Effector memory CD4-positive, alpha-beta T cell (primary cell): ENCODE measurements at places on chromosomes 4 and X.

GRCh38 chr4:22802876-22803275 is 110.1 kb downstream of the GBA3 start:
- H3K27me3 ChIP-seq = no peaks in the 10 kb centered on the region
- no peaks in the 10 kb centered on the region for H3K36me3 ChIP-seq
- no peaks in the 10 kb centered on the region for H3K4me1 ChIP-seq
- H3K4me3 ChIP-seq = no peak overlapping the region

- no peaks in the 10 kb centered on the region for H3K36me3 ChIP-seq
- no peaks in the 10 kb centered on the region for H3K27me3 ChIP-seq
- H3K4me1 ChIP-seq = no peaks in the 10 kb centered on the region
- no peak overlapping the region for H3K27ac ChIP-seq
Measured at GRCh38 chrX:35726176-35726575, 72.0 kb upstream of the MAGEB16 start.

DNA sequence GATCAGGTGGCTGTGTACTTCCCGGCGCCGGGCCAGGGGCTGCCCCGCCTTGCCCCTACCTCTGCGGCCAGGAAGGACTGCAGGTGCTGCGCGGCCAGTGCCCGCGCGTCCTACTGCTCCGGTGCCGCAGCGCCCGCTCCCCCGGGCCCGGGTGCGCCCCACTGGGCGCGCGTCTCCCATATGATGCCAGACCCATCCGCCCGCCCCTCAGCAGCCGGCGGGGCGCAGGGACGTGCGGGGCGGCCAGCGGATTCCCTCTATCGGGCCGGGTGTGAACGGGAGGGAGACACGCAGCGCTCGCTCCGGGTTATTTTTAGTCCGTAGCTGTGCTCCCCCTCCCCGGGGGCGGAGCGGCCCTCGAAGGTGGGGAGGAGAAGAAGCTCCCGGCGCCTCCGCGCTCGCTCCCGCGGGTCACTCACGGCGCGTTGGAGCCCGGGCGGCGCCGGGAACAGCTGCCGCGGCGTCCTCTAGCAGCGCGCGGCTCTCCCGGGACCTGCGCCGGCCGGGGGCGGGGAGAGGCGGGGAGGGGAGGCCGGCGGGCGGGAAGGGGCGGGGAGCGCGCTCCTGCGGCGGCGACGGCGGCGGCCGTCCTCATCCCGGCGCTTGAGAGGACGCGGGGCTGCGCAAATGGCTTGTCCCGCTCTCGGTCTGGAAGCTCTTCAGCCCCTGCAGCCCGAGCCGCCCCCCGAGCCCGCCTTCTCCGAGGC is 103.6 kb downstream of the UCHL1 start:
- H3K27me3 ChIP-seq = no peaks in the 10 kb centered on the region
- no peaks in the 10 kb centered on the region for H3K4me1 ChIP-seq
- H3K27ac ChIP-seq = no peak overlapping the region
- H3K4me3 ChIP-seq = no peak overlapping the region
- no peaks in the 10 kb centered on the region for H3K36me3 ChIP-seq
- no peak for DNase-seq

DNA sequence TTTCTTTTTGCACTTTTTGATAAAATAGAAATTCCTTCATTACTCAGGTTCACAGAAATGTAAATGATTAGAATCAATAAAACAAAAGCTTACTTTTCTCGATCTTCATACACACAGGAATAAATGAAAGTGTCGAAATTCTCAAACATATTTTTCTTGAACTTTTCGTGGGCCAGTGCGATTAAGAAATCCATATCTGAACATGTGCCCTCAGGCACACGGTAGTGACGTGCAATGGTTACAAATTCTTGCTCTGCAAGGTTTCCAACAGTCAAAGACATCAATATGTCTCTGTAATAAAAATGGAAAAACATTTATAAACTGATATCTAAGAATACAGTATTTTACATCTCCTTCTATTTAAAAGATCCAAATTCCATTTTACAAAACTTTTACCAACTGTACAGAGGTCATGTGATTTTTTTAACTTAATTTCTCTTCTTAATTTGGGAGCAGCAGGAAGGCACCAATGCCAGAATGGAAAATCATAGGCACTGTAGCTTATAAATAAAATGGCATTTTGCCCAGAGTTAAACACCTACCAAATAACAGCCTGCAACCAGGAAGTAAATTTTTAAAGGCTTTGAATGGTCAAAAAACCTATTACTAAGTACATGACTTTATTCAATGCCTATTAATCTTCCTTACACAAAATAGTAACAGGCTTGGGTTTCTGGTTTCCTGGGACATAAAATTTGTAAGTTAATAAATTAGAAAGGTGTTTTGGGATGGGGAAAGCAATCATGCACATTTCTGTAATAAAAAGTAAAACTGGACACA is 165.0 kb downstream of the EFHC2 start:
- H3K27me3 ChIP-seq = no peaks in the 10 kb centered on the region
- no peaks in the 10 kb centered on the region for H3K36me3 ChIP-seq
- H3K4me1 ChIP-seq = no peaks in the 10 kb centered on the region
- no peak overlapping the region for H3K27ac ChIP-seq
- H3K4me3 ChIP-seq = no peak overlapping the region
- DNase-seq = no peak

DNA sequence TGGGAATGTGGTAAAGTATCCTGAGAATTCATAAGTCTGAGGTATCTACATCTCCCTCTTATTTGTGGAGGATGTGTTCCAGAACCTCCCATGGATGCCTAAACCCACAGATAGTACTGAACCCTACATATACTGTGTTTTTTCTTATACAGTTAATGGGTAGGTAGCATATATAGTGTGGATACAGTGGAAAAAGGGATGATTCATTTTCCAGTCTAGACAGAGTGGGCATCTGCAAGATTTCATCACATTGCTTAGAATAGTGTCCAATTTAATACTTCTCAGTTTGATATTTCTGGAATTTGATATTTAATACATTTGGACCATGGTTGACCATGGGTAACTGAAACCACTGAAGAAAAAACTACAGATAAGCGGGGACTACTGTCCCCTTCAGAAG is 155.0 kb upstream of the ANKRD50 start:
- H3K4me1 ChIP-seq = no peaks in the 10 kb centered on the region
- no peak overlapping the region for H3K4me3 ChIP-seq
- DNase-seq = no peak
- H3K36me3 ChIP-seq = no peaks in the 10 kb centered on the region
- H3K27ac ChIP-seq = no peak overlapping the region
- no peaks in the 10 kb centered on the region for H3K27me3 ChIP-seq

DNA sequence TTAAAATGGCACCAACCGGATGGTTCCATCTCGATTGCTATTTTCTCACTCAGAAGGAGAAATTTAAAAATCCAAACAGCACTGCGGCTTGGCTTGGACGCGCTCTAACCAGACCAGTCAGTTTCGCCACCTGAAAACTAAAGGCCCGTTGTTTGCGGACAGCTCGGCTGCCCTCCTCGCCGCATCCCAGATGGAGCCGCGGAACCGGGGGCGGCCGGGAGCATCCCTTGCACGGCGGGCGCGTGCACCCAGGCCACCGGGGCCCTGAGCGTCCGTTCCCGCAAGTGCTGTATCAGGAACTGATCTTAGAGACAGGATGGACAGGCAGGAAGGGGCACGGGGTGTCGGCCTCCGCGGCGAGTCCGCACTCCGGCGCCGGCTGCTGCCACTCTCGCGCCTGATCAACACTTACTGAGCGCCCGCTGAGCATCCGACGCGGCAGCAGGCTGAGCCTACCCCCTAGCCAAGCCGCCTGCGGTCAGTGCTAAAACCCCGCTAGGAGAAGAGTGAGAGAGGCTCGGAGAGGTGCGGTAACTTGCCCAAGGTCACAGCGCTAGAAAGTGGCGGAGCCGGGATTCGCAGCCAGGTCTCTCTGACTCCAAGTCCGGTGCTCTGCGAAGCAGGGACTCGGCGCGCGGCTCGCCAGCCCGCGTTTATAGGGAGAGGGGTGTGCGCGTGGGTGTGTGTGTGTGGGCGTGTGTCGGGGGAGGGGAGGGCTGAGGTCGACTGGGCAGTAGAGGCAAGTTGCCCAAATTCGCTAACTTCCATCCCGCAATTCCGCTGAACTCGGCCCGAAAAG is at the start of gene CITED1:
TSS of gene CITED1 (minus strand) at position 629 of the 799 bp plus-strand sequence. CDS start 3,045 bp downstream, outside the sequence.
- no peaks in the 10 kb centered on the region for H3K36me3 ChIP-seq
- peaks cover 60% of the 10 kb centered on the region for H3K27me3 ChIP-seq
- no peak for DNase-seq
- H3K4me3 ChIP-seq = peak within 1 kb of the TSS; percentile 56

DNA sequence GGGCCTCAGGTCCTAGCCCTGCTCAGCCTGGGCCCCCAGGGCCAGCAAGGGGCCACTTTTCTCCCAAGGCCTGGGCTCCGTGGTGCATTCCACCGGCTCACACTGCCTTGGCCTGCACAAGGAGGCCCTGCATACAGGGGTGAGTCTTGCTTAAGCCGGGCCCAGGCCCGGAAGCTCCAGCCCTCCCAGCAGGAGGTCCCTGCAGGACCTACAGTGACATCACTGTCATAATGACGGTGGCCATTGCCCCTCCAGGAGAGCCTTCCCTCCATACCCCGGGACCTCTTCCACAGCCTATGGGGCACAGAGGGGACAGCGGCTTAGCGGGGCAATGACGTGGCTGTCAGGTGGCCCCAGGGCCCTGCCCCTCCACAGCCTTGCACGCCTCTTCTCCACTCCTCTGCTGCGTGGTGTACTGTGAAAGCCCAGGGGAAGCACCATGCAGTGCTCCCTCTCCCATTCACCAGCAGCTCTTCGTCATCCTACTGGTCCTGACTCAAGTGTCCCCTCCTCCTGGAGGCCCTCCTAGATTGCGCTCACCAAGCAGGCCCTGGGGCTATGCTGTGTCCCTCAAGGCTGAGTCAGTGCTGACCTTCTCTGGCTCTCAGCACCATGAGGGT is 32.3 kb upstream of the AFAP1 start:
- peak overlapping the region; percentile 76 for H3K27ac ChIP-seq
- DNase-seq = no peak
- H3K4me1 ChIP-seq = peaks cover 34% of the 10 kb centered on the region
- no peak overlapping the region for H3K4me3 ChIP-seq

- no peak overlapping the region for H3K27ac ChIP-seq
- no peaks in the 10 kb centered on the region for H3K36me3 ChIP-seq
Measured at GRCh38 chrX:119729408-119730201, 28.8 kb upstream of the SOWAHD start.

DNA sequence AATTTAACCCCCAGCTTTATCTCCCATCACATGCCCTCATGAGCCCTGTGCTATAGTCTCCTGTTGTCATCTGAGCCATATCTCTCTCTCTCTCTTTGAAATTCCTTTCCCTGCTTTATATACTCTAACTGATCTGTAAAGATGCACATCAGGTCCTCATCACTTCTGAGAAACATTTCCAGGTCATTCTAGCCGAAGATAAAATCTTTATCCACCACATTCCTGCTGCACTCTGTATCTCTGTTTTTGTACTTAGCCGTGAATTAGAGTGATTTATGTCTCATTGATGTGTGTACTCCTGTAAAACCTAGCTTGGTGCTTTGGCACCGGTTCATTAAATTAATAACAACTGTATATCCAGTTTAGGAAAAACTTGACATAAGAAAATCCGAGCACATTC is 113.2 kb downstream of the AFF2 start:
- H3K4me1 ChIP-seq = no peaks in the 10 kb centered on the region
- H3K27me3 ChIP-seq = no peaks in the 10 kb centered on the region
- no peaks in the 10 kb centered on the region for H3K36me3 ChIP-seq
- no peak overlapping the region for H3K27ac ChIP-seq
- H3K4me3 ChIP-seq = no peak overlapping the region
- no peak for DNase-seq

DNA sequence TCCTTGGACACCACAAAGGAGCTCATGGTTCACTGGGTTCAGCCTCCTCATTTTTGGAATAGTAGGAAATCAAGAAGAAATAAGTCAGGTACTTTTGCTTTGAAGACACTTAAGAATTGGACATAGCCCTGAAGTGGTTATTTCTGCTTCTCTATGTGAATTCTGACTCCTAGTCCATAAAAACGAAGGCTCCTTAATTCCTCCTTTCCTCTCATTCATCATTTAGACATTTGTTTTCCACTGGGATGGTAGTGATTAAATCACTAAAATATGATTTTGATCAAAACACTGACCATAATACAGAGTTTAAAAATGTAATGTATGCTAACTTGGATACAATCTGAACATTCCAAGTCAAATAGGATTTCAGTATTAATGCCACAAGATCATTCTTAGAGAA is 34.7 kb upstream of the CYP2U1 start:
- no peaks in the 10 kb centered on the region for H3K36me3 ChIP-seq
- no peaks in the 10 kb centered on the region for H3K4me1 ChIP-seq
- no peak for DNase-seq
- H3K27me3 ChIP-seq = no peaks in the 10 kb centered on the region

DNA sequence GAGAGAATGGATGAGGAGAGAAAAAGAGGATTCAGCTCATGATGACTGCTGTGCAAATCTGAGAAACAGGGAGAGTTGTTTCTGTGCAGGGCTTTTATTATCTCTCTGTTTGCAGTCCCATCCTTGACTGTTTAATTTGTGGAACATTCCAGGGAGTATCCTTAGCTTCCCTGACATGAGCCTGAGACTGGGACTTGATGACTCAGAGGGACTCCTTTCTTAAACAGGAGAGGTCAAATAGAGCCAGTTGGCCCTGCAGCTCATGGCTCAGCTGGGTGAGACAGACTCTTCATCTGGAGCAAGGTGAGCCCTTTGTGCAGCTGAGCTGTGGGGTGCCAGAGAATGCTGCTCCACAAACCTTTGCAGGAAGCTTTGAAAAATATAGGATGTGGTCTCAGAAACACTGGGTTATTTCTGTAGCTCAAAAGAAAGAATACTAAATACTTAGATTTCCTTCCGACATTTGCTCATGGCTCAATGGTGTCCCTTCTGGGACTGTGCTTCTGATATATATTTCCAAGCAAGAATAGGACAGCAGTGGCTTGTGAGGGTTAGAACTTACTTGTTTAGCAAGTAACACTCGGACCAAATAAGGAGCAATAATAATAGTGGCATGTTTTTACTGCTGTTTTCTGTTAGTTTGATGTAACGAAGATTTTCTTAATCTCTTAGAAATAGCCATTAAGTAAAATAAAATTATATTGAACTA is 14.5 kb downstream of the ARHGAP24 start:
- H3K4me3 ChIP-seq = no peak overlapping the region
- H3K27ac ChIP-seq = no peak overlapping the region
- DNase-seq = no peak
- H3K27me3 ChIP-seq = no peaks in the 10 kb centered on the region
- H3K36me3 ChIP-seq = no peaks in the 10 kb centered on the region
